ENCODE measurements at places on chromosomes 6 and 20. TPM values are rescaled to one million over a fixed set of nuclear protein-coding genes. Genes with fewer than 3 reads are reported as not detected.

The ULBP1 gene
- total RNA-seq = not detected

The SULF2 gene
- total RNA-seq = 0.55 TPM

The PREX1 gene
- total RNA-seq = 165 TPM

The RSPH4A gene
- total RNA-seq = 0.44 TPM

The DDO gene
- not detected for total RNA-seq

The GRM4 gene
- total RNA-seq = not detected

The SLC35D3 gene
- total RNA-seq = not detected

The BTNL2 gene
- total RNA-seq = not detected

The TAF4 gene
- 32.7 TPM for total RNA-seq

The PAX1 gene
- not detected for total RNA-seq

GRCh38 chr20:2323051-2323450 is 27.2 kb downstream of the TGM3 start:
- no peak for DNase-seq

DNA sequence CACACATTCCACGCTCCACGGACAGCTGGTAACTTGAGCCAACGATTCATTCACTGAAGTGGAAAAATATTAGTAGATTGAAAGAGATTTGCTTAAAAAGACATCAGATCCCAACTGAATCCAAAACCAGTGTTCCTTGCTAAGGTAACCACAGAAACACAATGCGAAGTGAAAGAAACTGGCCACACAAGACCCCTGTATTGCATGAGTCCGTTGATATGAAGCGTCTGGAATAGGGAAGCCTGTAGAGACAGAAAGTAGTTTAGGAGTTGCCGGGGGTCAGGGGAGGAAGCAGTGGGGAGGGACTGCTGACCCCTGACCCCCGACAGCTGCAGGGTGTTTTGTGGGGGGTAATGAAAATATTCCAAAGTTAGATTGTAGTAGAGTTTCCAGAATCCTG is 10.0 kb downstream of the PCK1 start:
- DNase-seq = no peak

DNA sequence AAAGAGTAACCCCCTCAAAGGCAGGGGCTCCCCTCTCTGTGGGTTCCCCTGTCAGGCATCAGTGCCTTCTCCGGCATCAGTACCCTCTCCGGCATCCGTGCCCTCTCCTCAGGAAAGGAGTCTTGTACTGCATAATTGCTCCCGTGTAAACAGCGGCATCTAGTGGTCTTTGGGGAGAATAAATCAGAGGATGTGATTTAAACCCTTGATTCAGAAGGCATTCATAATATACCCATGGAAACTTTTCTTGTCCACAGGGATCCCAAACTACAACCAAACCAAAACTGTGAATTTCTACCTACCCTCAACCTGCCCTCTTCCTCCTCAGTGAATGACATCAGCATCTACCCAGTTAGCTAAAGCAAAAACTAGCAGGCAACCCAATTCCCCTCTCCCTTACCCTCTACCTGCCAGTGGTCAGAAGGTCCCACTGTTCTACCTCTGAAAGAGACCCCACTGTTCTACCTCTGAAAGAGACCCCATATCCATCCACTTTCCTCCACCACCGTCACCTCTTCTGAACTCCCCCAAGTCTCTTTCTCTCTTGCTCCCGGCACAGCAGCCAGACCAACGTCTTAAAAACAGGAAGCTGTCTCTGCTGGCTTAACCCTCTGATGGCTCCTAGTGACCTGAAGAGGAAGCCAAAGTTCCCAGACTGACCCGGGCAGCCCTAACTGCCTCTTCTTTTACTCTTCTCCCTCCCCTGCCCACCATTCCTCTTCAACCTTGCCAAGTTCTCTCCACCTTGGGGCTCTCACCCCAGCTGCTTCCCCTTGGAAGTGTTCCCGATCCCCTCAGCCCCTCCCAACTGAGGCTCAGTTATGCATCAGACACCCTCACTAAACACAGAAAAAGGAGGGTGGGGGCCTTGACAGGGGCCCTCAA is 27.2 kb downstream of the UBE2V1 start:
- DNase-seq = peak; percentile 42

- DNase-seq = no peak
These were observed 48.6 kb downstream of the SLX4IP start for GRCh38 chr20:10483691-10484090.

DNA sequence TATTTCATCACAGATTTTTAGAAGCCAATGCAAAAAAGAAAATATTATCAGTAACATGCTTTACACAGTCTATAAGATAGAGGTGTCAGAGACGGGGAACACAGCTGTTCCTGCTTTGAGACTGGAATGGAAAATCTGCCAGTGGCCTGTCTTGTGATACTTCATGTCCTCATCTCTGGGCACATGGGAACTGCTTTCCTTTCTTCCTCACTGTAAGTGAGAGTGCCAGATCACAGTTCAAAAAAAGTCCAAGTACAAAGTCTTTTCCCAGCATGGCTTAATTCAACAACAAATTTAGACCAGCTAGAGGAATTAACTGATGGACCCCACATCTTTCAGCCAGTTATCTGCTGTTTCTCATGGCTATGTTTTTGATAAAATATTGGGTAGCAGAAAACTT is 490.4 kb downstream of the CDKAL1 start:
- no peak for DNase-seq

GRCh38 chr6:35518566-35519312 is 6.0 kb upstream of the TULP1 start:
- no peak for DNase-seq

DNA sequence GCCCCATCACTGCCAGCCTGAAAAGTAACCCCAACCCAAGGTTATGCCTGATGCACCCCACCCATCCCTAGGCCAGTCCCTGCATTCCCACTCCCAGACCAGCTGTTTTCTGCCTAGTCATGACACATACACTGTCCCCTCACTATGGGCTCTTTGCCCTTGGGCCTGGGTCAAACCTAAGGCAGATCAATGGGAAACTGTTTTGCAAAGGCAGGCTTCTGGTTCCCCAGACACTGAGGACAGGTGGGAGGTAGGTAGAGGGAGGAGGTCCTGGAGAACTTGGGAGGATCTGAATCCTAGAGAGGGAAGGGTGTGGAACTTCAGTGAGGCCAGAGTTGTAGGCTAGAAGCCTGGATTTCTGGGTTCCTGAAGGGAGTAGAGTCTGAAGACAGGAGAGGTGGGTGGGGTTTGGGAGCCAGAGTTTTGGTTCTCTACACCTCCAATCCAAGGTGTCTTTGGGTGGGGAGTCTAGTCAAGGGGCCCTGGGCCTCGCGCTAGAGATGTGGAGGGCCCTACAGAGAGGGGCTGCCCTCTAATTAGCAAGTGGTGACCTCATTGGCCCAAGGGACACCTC is 2.0 kb downstream of the CLIC1 start:
- no peak for DNase-seq

DNA sequence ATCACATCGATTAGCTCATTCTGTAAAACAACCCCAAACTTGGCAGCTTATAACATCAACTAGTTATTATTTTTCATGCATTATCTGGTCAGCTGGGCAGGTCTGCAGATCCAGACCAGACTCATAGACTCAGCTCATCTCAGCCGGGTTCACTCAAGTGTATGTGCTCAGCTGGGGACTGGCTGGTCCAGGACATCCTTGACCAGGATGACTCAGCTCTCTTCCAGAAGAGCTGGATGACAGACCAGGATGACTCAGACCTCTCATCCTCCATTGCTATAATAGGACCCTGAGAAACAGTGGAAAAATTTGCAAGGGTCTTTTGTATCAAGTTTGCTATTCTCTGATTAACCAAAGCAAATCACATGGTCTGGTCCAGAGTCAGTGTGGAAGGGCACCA is 312.5 kb upstream of the PLCB4 start:
- DNase-seq = no peak

GRCh38 chr20:8194721-8195120 is 62.7 kb downstream of the PLCB1 start:
- no peak for DNase-seq

DNA sequence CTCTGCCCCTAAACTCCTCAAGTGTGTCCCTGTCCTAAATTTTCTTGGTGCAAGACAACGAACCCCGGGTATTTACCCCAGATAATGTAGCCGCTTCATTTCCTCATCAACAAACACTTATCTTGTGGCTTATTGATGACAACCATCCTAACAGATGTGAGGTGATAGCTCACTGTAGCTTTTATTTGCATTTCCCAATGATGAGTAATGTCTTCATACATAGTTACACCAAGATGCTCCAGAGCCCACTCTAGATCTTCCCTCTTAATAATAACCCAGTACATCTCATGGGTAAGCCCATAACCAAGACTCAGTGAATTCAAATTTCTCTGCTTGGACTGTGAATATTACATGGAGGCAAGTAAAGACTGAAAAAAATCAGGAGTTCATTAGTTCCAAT is 48.2 kb upstream of the BEND6 start:
- DNase-seq = no peak

DNA sequence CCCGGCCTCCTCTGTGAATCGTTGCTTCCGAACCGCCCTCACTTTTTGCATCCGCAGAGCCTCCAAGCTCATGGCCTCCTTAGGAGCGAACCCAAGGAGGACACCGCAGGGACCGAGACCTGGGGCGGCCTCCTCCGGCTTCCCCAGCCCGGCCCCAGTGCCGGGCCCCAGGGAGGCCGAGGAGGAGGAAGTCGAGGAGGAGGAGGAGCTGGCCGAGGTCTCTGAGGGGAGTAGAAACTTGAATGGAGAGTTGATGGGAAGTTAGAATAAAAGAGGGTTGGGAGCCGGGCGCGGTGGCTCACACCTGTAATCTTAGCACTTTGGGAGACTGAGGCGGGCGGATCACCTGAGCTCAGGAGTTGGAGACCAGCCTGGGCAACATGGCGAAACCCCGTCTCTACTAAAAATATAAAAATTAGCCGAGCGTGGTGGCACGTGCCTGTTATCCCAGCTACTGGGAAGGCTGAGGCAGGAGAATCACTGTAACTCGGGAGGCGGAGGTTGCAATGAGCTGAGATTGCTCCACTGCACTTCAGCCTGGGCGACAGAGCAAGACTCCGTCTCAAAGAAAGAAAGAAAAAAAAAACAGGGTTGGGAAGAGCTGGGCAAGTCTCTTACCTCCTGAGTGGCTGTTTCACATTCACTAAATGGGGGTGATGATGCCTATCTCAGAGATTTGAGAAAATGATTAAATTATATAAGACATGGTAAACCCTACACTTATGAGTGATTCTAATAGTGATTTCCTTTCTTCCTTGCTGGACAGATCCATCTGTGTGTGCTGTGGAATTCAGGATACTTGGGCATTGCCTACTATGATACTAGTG is 805 bp downstream of the MSH5 start:
- no peak for DNase-seq

- no peak for DNase-seq
These were observed 52.7 kb downstream of the GNAS start for GRCh38 chr20:58905236-58905635.

DNA sequence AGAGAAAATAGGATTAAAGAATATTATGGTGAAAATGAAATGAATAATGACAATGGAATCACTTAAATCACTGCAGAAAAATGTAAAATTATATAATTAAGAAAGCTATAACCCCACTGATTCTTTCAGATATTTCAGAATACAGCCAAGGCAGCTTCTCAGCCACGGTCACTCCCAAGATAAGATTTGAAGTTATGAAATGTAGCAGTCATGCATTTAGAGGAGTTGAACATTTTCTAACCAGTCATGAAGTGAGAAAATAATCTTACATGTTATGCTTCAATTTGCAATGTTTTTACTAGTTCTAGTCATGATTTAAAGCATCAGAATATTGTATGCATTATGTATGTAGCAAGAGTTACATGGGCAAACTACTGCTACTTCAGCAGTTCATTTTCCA is 13.3 kb upstream of the PLCB1 start:
- no peak for DNase-seq

- DNase-seq = peak; percentile 54
These were observed 47.6 kb downstream of the AGPAT4 start for GRCh38 chr6:161226009-161226964.

DNA sequence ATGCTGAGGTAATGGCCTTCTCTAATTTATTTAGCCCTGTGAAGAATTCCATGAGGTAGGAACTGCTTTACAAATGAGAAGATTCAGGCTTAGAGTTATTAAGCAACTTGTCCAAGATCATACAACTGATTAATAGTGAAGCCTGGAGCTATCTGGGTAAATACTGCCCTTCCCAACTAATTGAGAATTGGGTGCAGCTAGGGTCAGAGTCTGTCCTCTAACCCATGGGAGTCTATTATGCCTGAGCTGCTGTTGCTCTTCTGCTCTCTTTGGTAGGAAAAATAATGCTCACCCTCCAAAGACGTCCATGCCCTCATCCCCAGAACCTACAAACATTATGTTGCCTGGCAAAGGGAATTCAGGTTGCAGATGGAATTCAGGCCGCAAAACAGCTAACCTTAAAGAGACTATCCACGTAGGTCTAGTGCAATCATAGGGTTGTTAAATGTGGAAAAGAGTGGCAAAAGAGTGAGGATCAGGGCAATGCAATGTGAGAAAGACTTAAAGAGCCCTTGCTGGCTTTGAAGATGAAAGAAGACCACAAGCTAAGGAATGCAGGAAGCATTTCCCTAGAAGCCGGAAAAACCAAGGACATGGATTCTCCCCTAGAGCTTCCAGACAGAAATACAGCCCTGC is 90.1 kb downstream of the SPTLC3 start:
- no peak for DNase-seq

- no peak for DNase-seq
These were observed 65.9 kb upstream of the SMLR1 start for GRCh38 chr6:130761286-130761685.

- DNase-seq = no peak
These were observed 38.8 kb downstream of the MRS2 start for GRCh38 chr6:24441599-24441904.

DNA sequence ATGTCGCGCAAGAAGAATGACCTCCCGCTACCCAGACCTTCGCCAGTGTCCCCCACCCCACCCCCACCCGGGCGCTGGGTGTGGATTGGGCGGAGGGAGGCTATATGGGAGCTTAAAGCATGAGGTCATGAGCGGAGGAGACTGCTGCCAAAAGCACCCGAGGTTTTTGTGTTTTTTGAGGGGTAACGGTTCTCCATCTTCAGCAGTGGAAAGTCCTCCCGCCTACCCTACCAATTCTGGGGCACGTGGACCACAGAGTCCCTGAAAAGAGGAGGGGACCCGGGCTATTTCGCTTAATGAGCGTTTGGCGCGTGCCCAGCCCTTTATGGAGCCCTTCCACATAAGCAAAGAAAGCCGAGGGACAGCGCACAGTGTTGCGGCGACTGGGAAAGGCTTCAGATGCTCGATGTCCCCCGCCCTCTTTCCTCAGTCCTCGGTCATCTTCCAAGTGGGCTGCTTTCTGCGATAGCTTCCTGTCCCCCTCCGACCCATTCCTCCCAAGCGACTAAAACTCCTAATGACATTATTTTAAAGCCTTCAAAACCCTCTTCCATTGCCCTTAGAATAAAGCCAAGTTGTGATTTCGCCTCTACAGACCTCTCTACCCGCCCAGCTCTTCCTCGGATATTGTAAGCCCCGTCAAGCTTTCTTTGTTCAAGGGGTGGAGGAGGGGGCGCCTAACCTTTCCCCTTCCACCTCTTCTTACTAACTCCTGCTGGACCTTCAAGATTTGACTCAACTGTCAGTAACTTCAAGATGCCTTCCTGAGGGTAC is 2.1 kb upstream of the TRERF1 start:
- peak; percentile 42 for DNase-seq

- DNase-seq = no peak
These were observed 6.6 kb upstream of the SRSF6 start for GRCh38 chr20:43450841-43451799.

All from CD4-positive, alpha-beta memory T cell (primary cell).